ENCODE measurements at places on chromosomes 11 and 22.

DNA sequence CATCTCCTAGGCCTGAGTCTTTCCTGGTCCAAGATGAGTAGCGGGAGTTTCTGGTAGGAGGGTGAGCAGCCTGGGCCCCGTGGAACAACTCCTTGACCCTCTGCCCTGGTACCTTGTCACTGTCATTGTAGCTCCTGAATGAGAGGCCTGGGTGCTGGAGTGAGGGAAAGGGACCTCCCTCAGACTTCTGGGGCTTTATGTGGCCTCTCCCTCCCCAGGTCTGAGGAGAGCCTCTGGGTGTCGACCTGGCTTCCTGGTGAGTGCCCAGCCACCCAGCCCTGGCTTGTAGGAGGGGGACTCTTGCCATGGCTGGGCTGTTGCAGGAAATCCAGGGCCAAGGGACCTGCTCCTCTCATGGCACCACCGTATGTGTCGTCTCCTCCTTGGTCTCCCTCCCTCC lies 3.9 kb downstream of the P2RY2 start:
- no peak for DNase-seq

GRCh38 chr11:19444231-19444630 lies 203.5 kb upstream of the E2F8 start:
- DNase-seq = no peak

- DNase-seq = no peak
These were observed 264.0 kb downstream of the ETS1 start for GRCh38 chr11:128323381-128323780.

- no peak for DNase-seq
These were observed 134.7 kb downstream of the ME3 start for GRCh38 chr11:86537541-86538222.

GRCh38 chr11:109552376-109552775 lies 130.4 kb downstream of the C11orf87 start:
- DNase-seq = no peak

DNA sequence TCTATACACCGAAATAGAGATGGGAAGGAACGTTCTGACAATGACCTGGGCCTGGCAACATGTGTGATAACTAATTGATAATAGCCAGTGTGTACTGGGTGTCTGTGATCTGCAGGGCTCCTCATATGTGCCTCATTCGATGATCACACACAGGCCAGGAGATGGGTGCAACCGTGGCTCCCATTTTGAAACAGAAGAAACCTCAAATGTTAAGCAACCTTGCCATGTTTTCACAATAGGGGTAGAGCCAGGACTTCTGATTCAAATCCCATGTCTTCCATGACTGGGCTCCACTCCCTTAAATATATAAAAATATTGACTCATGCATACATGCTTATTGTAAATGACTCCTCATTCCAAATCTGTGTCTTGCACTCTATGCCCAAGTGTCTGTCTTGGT lies 11.1 kb downstream of the APOL3 start:
- no peak for DNase-seq

- peak; percentile 75 for DNase-seq
These were observed 912 bp downstream of the PTPRCAP start for GRCh38 chr11:67436459-67437081.

DNA sequence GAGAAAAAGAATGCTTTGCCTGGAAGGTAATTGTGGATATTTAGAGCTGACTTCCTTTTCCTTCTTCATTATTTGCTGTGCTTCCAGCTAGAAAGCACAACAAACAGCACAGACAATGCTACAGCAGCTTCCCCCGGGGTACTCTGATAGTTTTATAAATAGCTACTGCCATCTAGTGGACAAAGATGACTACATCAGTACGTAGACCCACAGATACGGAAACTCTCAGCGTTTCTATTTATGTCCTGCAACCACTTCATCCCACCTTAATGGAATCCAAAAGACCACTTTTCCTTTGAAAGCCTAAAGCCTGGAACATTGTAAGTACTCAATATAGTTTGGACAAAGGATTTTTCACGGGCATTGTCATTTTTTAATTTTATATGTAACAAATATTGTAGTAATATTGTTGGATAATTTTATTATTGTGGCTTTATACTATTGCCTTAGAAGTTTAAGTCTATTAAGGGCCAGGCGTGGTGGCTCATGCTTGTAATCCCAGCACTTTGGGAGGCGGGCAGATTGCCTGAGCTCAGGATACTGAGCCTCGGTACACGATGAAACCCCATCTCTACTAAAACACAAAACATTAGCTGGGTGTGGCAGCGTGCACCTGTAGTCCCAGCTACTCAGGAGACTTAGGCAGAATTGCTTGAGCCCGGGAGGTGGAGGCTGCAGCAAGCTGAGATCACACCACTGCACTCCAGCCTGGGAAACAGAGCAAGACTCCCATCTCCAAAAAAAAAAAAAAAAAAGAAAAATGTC lies 7.5 kb downstream of the HSPA8 start:
- no peak for DNase-seq
